Smooth muscle cell of trachea (primary cell): ENCODE measurements at places on chromosomes 1 and 21. TPM values are rescaled to one million over a fixed set of nuclear protein-coding genes. Genes with fewer than 3 reads are reported as not detected.

CYP4X1 gene
- total RNA-seq = 0.15 and 0.17 TPM in 2 replicates

SERPINC1 gene
- 0.17 TPM in 1 of 2 replicates, not detected in the other for total RNA-seq

ZFP69B gene
- 2.2 and 3.8 TPM in 2 replicates for total RNA-seq

OR2T33 gene
- not detected in 2 replicates for total RNA-seq

CBS gene
- 47.0 and 58.5 TPM in 2 replicates for total RNA-seq

CFAP141 gene
- not detected in 2 replicates for total RNA-seq

TNFSF4 gene
- total RNA-seq = 0.87 and 1.2 TPM in 2 replicates

ITLN2 gene
- not detected in 2 replicates for total RNA-seq

ANKRD34A gene
- 0.50 and 0.73 TPM in 2 replicates for total RNA-seq

AGMAT gene
- total RNA-seq = 0.99 and 1.6 TPM in 2 replicates

C1orf94 gene
- total RNA-seq = not detected in 2 replicates

CACNA1S gene
- not detected in 2 replicates for total RNA-seq

CRYAA gene
- not detected in 2 replicates for total RNA-seq

PDC gene
- total RNA-seq = not detected in 2 replicates

RGSL1 gene
- total RNA-seq = not detected in 2 replicates

OR2W3 gene
- not detected in 2 replicates for total RNA-seq

UBASH3A gene
- total RNA-seq = not detected in 2 replicates

RAD54L gene
- 0.50 and 7.4 TPM in 2 replicates for total RNA-seq

CXADR gene
- 1.2 and 2.2 TPM in 2 replicates for total RNA-seq

HSPG2 gene
- total RNA-seq = 175 and 345 TPM in 2 replicates

CR2 gene
- under 0.01 TPM in 1 of 2 replicates, not detected in the other for total RNA-seq

LRRN2 gene
- total RNA-seq = not detected in 2 replicates

RNF186 gene
- total RNA-seq = not detected in 2 replicates

IPP gene
- total RNA-seq = 16.9 and 20.2 TPM in 2 replicates

RAVER2 gene
- total RNA-seq = 4.6 and 8.1 TPM in 2 replicates

GNG4 gene
- total RNA-seq = not detected in 2 replicates

TMOD4 gene
- 0.17 and 0.29 TPM in 2 replicates for total RNA-seq

CCDC185 gene
- 0.17 TPM in 1 of 2 replicates, not detected in the other for total RNA-seq

VSIG8 gene
- total RNA-seq = 0.15 and 0.17 TPM in 2 replicates

MYOC gene
- total RNA-seq = 1.2 and 1.3 TPM in 2 replicates

FMN2 gene
- 10.3 and 13.8 TPM in 2 replicates for total RNA-seq

TGFB2 gene
- total RNA-seq = 4.9 and 9.9 TPM in 2 replicates

KCNJ9 gene
- under 0.01 TPM in 1 of 2 replicates, not detected in the other for total RNA-seq

FCRLB gene
- total RNA-seq = 2.0 and 3.6 TPM in 2 replicates

CD53 gene
- not detected in 2 replicates for total RNA-seq

FAM72A gene
- 1.7 and 6.5 TPM in 2 replicates for total RNA-seq

CATSPERE gene
- total RNA-seq = 0.44 and 0.99 TPM in 2 replicates

ARHGAP29 gene
- total RNA-seq = 36.7 and 84.1 TPM in 2 replicates

ZSWIM5 gene
- 1.3 and 2.8 TPM in 2 replicates for total RNA-seq

NTNG1 gene
- total RNA-seq = 5.0 and 11.6 TPM in 2 replicates

WNT3A gene
- not detected in 2 replicates for total RNA-seq

NIPAL3 gene
- 60.4 and 68.8 TPM in 2 replicates for total RNA-seq

GBP7 gene
- total RNA-seq = not detected in 2 replicates

LRRC53 gene
- not detected in 2 replicates for total RNA-seq

PSRC1 gene
- total RNA-seq = 3.8 and 13.2 TPM in 2 replicates

SESN2 gene
- 23.6 and 49.3 TPM in 2 replicates for total RNA-seq
